Non-pigmented ciliary epithelial cell (primary cell): ENCODE measurements at places on chromosomes 2 and 18.
A peak's percentile ranks its signal among the peaks of the same experiment; 100 is the strongest.

DNA sequence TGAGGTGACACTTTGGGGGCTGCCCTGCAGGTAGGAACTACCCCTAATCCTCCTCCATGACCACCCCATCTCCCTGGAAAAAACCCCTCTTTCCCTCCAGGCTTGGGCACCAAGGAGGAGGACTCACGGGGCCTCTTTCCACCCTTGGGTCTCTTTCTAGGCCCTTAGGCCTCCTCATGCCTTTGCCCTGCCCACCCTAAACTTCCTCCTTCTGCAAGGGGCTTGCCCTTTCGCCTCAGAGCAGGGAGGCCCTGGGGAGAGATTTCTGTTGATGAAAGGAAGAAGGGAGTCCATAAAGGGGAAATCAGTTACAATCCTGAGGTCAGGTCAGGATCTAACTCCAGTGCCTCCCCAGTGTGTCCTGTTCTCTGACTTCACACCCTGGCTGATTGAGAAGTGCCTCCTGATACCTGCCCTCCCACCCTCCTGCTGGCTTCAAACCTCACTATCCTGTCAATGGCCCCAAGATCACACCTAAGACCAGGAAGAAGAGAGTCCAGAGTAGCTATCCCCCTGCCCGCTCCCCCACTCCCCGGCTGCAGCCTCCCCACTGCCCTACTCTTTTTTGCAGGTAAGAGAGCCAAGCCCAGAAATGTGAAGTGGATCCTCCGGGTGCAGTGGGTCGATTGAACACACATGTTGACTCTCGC lies 16.7 kb upstream of the TNS1 start:
- DNase-seq, result no peak

- no peak for DNase-seq
Measured at GRCh38 chr2:70785137-70785911, 5.1 kb downstream of the FIGLA start.

GRCh38 chr2:219155054-219155644 lies 5.5 kb downstream of the NHEJ1 start:
- DNase-seq, result no peak

GRCh38 chr2:190535586-190535985 lies 1.1 kb upstream of the NEMP2 start:
- DNase-seq, result no peak

DNA sequence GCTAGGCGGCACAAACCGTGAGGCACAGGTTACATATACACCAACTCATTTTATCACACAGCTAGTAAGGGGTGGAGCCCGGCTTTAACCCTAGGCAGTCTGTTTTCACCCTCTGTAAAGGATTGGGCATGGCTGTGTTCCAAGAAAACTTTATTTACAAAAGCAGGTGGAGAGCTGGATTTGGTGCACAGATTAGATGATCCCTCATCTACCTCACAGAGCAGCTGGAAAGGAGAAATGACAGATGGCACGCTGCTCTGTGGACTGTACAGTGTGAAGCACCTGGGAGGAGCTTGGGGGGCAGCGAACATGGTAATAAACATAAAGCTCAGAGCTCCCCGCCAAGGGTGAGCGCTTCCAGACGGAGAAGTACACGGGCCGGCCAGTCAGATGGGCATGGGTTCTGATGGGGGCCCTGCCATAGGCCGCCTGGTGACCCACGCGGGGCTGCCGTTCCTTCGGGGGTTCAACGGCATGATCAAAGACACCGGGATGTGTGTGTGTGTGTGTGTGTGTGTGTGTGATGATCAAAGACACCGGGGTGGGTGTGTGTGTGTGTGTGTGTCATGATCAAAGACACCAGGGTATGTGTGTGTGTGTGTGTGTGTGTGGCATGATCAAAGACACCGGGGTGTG lies 862 bp upstream of the TMEM177 start:
- DNase-seq, result no peak

GRCh38 chr2:137508739-137509384 lies 455.4 kb upstream of the HNMT start:
- no peak for DNase-seq

GRCh38 chr2:108194409-108195132 lies 45.2 kb upstream of the SULT1C3 start:
- DNase-seq, result no peak

GRCh38 chr2:38856165-38856564 lies 19.6 kb downstream of the DHX57 start:
- no peak for DNase-seq

- no peak for DNase-seq
Measured at GRCh38 chr2:101111917-101112771, 39.0 kb downstream of the TBC1D8 start.

DNA sequence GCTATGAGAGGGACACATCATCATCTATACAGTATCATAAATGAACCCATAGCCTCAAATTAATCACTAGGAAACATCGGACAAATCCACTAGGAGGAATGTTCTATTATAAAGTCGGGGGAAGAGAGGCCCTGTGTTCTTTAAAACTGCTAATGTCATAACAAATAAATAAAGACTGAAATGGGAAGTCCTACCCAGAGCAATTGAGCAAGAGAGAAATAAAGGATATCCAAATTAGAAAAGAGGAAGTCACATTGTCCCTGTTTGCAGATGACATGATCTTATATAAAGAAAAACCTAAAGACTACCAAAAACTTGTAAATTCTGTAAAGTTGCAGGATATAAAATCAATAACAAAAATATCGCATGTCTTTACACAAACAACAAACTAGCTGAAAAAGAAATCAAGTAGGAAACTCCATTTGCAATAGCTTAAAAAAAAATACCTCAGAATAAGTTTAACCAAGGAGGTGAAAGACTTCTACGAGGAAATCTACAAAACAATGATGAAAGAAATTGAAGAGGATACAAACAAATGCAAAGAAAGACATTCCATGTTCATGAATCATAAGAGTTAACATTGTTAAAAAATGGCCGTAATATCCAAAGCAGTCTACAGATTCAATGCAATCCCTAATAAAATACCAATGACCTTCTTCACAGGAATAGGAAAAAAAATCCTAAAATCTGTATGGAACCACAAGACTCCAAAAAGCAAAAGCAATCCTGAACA lies 30.6 kb downstream of the RTN4 start:
- DNase-seq, result no peak

- DNase-seq, result no peak
Measured at GRCh38 chr18:49335677-49336076, 124.8 kb downstream of the DYM start.

- no peak for DNase-seq
Measured at GRCh38 chr18:13614641-13615288, 111.6 kb downstream of the FAM210A start.

- DNase-seq, result no peak
Measured at GRCh38 chr2:122635686-122636085, 880.2 kb downstream of the TSN start.

DNA sequence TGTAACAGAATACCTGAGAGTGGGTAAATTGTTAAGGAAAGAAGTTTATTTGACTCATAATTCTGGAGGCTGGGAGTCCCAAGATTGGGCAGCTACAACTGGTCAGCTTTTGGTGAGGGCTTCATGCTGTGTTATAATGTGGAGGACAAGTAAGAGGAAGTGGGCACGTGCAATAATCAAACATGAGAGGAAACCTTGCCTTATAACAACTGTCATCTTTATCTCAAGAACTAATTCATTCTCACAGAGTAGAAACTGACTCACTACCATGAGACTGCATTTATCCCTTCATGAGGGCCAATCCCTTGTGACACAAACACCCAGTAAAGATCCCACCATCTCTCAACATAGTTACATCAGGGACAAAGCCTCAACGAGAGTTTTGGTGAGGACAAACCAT lies 318.1 kb upstream of the NT5C1B start:
- no peak for DNase-seq

- DNase-seq, result no peak
Measured at GRCh38 chr2:9984217-9984739, 32.8 kb downstream of the GRHL1 start.

DNA sequence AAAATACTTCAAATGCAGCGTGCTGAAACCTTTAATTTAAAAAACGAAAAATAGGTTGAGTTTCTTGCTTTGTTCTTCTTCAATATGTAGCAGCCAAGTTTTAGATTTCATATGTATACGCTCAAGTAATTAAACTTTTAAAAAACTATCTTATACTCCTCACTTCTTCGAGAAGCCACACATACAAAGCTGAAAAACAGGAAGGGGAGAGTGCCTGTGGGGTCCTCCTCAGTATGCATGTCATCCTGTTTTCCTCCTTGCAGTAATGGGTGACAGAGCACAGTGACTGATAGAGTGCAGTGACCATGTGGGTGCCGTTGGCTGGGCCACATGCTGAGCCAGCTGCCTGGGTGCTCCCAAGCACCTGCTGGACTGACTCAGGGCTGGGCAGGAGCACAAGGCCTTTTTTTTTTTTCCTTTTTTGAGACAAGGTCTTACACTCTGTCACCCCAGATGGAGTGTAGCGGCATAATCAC lies 33.3 kb downstream of the UXS1 start:
- no peak for DNase-seq

- DNase-seq, result no peak
Measured at GRCh38 chr2:234852941-234853340, 98.9 kb upstream of the SH3BP4 start.

DNA sequence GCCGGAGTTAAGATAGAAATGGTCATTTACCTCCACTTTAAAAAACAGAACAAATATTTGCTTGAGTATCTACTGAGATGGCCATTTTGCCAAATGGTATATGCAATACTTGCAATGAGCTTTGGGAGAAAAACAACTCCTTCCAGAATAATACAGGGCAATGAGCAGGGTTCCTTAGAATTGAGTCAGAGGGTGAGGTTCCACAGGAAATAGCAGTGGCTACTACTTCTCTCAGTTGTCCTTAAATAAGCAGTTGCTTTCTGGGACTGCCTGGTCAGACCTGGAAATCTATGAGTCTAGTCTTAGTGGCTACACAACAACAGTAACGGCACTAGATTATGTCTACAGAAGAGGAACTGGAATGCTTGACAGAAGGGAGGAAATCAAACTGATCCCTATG lies 80.9 kb upstream of the CCDC85A start:
- peak; percentile 26 for DNase-seq

DNA sequence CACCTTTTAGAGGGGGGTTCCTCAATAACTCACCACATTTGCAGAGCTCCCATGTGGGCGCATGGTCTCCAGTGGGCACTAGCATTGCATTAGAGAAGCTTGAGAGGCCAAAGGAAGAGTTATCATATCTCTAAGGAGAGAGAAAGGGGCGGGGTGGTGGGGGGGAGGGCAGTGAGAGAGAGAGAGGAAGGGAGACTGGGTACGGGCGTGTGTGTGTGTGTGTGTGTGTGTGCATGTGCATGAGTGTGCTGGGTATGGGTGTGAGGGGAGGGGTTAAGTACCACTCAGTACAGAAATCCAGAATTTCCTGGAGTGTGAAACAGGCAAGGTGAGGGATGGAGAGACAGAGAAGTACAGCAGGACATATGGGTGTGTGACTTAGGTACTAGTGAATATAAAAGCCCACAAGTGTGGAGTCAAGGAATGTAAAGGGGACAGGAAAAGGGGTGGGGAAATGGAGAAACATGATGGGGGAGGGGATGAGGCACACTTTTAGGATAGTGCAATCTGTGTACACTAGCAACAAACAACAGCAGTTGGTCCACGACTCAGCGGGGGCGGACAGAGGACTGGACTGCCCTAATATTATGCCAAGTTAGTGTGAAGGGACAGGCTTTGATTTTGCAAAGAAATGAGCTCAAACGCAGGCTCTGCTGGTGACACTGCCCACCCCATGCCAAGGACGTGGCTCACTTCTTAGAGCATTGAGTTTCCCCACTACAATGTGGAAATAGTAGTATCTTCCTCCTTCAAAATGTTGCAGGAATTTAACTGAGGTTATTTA lies 91.3 kb downstream of the SPRED2 start:
- DNase-seq, result no peak

GRCh38 chr18:75304678-75305557 lies 94.3 kb downstream of the TSHZ1 start:
- no peak for DNase-seq

DNA sequence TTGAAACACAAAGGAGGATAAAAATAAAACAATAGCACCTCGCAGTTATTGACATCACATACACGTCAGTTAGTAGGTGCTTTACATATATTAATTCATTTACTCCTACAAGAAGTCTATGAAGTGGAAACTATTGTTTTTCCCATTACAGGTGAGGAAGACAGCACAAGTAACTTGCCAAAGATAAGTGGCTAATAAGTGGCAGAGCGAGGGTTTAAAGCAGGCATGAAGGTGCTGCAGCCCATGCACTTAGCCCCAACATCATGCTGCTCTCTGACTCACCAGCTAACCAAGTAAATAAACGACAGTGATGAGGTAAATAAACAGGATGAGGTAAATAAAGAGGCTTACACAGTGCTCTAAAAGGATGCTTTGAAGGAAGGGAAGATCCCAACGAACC lies 498.6 kb upstream of the ZEB2 start:
- no peak for DNase-seq

- DNase-seq, result no peak
Measured at GRCh38 chr2:148675708-148676107, 31.2 kb downstream of the EPC2 start.

GRCh38 chr2:42079737-42080287 lies 32.0 kb downstream of the PKDCC start:
- DNase-seq, result no peak

DNA sequence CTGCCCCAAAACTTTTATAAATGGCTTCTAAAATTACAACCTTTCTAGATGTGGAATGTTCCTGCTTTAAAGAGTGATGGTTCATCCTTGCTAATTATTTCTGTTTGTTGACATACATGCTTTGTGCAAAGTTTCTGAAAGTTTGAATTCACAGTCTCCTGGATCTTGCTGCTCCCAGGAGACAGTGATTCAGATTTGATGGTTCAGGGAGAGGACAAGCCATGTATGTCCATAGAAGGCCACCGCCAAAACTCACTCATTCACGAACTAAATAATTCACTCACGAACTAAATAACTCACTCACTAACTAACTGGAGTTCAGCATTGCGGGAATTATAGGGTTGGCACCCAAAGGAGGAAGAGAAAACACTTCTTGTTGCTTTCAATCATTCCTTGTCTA lies 416.5 kb upstream of the ZEB2 start:
- DNase-seq, result no peak

- no peak for DNase-seq
Measured at GRCh38 chr2:148819019-148819585, 55.9 kb upstream of the KIF5C start.

- DNase-seq, result no peak
Measured at GRCh38 chr2:201830666-201831065, 24.3 kb downstream of the CDK15 start.
